Thymus (tissue), 14 donors: ENCODE measurements at places on chromosomes 3 and 15. TPM values are rescaled to one million over a fixed set of nuclear protein-coding genes. Genes with fewer than 3 reads are reported as not detected.

DNA sequence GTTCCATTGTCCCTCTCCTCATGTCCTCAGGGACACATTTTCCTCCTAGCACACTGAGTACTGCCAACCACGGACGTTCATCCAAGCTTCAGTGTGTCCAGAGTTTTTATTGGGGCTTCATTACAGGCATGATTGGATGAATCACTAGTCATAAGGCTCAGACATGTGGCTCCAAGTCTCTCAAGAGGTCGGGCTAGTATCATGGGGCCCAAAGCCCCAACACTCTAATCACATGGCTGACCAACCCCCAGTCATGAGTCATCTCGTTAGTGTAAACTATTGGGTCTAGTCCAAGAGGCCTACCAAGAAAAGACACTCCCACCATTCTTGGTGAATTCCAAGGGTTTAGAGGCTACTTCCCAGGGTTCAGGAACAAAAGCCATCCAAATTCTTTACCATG is 4.4 kb downstream of the TERC start:
- DNase-seq: no peak

DNA sequence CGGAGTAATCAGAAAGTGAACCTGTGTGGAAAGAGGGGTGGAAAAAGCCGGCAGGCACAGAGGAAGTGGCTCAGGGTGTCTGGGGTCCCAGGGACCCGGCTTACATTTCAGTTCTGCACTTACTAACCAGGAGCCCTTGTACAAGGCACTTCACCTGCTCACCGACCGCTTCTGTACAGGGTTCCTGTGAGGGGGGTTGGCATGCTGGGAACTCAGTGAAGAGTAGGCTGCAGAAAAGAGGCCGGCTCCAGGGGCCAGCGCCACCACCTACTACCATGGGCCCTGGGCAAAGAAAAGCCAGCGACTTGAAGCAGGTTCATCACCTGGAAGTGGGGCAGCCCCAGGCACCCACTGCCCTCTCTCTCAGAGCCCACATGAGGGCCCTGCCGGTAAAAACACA is 6.2 kb downstream of the STIMATE start:
- no peak for DNase-seq

The WDR73 gene
- total RNA-seq: 20.4 TPM

- DNase-seq: no peak
These were observed 206.0 kb downstream of the THRB start for GRCh38 chr3:24288496-24289236.

DNA sequence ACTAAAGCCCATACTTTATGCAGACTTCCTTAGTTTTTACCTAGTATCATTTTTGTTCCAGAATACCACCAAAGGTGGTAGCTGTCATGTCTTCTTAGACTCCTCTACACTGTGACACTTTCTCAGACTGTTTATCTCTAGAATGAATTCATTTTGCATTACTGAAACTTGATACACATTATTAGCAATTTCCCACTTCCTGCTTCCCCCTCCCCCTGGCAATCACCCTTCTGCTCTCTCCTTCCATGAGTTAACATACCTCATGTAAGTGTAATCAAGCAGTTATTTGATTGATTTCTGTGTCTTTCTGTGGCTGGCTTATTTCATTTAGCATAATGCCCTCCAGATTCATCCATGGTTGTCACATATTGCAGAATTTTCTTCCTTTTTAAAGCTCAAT is 204.9 kb downstream of the STAG1 start:
- DNase-seq: no peak
